ENCODE measurements at places on chromosomes 1 and 21.

GRCh38 chr1:195591917-195592672, 1016.1 kb downstream of the KCNT2 start:
- DNase-seq, result no peak

DNA sequence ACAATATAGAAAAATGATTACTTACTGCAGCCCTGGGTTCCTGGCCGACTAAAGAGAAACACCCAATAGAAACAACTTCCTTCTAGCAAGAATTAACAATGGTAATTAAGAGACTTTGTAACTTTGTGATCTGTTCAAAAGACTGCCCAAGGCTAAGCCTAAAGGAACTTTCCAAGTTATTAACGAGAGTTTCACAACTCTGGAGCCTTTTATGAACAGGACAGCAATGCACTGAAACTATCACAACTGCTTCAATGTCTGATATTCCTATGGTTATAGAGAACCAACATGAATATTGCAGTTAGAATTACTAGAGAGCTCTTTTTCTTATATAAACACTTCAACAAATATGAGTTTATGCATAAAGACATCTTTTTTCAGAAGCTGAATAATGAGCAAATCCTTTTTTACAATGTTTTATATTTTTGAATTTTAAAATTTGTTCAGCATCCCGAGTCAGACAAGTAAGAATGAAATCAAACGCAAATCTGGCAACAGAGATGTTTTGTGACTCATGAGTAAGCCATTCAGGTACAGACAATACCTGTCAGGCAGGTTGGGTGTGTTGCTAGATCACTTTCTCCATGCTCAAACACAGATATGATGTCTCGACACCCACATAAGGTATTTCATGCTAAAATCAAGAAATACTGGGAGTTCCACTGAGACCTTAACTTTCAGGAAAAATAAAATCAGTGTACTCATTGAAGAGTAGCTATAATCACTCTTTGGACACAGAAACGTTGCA, 22.2 kb upstream of the KCNJ15 start:
- DNase-seq, result no peak

GRCh38 chr1:89761901-89762300, 58.9 kb upstream of the LRRC8D start:
- no peak for DNase-seq

GRCh38 chr1:48572646-48573258, 100.7 kb upstream of the SPATA6 start:
- no peak for DNase-seq

GRCh38 chr1:167718914-167719691, 2.7 kb upstream of the MPZL1 start:
- no peak for DNase-seq

GRCh38 chr1:83756984-83757717, 241.8 kb downstream of the TTLL7 start:
- DNase-seq, result no peak

DNA sequence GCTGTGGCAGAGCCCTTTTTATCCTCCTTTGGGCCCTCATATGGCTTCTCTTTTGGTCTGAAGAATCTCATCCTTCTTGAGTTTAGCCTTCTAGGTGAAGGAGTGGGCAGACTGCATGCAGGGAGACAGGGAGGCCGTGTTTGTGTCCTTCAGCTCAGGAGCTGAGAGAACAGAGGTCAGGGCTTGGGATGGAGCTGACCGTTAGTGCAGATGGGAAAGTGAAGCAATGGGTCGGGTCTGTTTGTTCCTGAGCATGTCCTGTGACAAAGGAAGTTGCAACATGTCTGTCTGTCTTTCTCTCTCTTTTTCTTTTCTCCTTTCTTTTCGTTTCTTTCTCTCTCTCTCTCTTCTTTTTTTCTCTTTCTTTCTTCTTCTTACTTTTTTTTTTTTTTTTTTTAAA, 14.9 kb downstream of the MAPKAPK2 start:
- DNase-seq, result no peak

DNA sequence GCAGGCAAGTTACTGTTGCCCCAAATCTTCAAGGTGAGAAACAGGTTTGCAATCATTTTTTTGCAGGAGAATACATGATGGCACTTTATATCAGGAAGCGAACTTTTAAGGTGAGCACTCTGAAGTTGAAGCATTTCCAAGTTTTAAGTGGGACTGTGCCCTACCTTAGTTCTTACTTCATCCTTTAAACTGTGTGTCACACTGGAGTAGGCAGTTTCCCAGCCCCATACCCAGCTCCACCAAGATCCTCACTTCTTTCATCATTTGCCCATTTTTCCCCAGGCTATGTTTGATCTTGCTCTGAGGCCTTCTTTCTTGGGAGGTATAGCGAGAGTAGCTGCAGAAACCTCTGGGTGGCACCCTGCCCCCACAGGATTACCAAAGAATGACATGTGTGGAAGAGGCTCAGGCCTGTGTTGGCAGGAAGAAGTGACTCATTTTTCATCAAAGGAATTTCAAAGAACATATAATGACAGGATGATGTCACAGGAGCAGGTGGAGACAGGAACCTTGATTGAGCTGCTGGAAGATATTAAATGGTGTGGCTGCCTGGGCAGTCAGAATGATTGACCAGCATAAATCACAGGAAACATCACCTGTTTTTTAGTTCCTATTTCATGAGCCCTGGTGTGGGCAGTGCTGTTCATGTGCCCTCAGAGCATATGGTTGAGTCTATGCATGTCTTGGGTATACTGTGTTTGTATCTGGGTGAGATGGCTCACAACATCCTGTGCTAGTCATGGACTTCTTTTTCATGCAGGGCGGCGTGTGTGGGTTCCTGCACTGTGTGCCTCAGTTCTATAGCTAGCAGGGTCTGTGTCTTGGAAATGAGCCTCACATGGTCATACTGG, 20.8 kb upstream of the MACF1 start:
- DNase-seq, result peak; percentile 71

- no peak for DNase-seq
These were observed 27.6 kb downstream of the RUNX3 start for GRCh38 chr1:24902471-24902891.

- no peak for DNase-seq
These were observed 221.5 kb downstream of the RERE start for GRCh38 chr1:8595941-8596340.

DNA sequence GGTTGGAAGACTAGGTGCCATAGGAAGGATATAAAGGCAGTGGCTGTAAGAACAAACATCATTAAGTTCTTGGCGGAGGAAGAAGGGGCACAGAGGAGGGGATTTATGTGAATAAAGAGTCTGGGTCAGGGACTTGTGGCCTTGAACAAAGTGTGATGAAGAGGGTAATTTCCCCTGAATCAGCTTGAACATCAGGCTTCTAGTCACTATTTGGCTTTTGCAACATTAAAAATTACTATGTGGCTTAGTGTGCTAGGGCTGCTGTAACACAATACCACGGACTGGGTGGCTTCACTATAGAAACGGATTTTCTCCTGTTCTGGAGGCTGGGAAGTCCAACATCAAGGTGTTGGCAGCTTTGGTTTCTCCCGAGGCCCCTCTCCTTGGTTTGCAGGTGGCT, 70.5 kb upstream of the CNIH3 start:
- no peak for DNase-seq

DNA sequence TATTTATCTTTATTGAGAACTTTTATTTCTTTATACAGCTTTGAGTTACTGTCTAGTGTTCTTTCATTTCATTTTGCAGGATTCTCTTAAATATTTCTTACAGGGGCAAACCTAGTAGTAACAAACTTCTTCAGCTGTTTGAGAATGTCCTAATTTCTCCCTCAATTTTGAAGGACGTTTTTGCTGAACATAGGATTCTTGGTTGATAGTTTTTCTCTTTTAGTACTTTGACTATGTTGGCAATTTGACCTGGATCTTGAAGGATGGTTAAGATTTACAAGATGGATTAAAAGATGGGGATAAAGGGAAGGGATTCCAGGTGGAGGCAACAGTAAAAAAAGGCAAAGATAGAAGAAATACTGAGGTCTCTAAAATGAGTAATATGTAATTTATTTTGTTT, 38.9 kb downstream of the XPR1 start:
- DNase-seq, result no peak

DNA sequence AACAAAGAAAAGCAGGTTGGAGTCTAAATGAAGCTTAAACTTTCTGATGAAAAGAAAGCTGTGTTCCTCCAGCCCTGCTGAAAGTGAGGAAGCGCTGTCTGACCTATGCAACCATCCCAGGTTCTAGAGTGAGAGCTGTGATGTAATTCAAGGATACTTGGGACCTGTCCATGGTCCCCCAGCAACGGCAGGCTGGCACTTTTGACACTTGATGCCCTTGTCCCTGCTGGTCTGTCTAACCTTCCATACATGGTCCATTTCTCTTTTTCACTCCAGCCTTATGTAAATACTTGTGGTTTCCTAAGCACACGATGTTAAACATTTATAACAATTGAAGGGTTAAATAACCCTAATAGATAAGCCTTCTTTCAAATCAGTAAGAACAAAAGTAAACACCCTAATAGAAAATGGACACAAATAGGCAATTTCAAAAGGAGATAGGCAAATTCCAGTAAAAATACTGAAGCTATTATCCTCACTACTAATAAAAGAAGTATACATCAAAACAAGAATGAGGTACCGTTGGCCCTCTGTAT, 17.7 kb upstream of the KDM4A start:
- no peak for DNase-seq

GRCh38 chr1:48738356-48738755, 38.3 kb downstream of the BEND5 start:
- no peak for DNase-seq

DNA sequence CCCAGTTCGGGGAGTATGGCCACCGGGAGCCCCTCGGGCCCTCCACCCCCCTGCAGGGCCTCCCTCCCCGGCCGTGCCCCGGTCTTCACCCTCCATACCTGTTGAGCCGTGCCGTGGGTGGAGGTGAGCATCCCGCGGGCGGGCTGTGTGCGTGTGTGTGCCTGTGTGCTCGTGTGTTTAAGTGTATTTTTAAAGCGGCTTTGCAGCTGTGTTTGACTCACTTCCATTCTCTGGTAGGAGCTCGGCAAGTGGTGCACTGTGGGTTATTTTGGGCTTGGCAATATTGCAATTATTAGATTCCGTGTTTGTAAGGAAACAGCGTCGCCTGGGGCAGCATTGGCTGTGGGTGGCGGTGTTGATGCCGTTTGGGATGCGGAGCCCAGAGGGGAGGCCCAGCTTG, 20.3 kb upstream of the PLCH2 start:
- DNase-seq, result no peak

GRCh38 chr1:113197719-113198330, 124.8 kb downstream of the LRIG2 start:
- DNase-seq, result no peak

GRCh38 chr1:173802961-173803360, 21.5 kb upstream of the DARS2 start:
- DNase-seq, result no peak

- DNase-seq, result no peak
These were observed 343.9 kb upstream of the DPYD start for GRCh38 chr1:98264727-98265126.

DNA sequence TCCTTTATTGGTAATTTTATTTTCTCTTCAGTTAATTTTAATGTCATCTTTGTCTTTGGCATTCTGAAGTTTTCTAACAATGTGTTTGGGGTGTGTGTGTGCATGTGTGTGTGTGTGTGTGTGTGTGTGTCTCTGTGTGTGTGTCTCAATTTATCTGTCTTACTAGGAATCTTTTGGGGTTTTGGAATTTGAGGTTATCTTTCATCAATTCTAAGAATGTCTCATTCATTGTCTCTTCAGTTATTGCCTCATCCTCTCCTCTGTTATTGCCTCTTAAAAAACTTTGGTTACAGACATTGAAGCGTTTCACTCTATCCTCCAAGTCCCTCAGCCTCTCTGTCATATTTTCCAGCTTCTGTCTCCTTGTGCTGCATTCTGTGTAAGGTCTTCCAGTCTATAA, 18.1 kb upstream of the SAMD13 start:
- DNase-seq, result no peak

- DNase-seq, result no peak
These were observed 17.0 kb upstream of the ABCD3 start for GRCh38 chr1:94401206-94401605.

- DNase-seq, result no peak
These were observed 292.1 kb downstream of the TM2D1 start for GRCh38 chr1:61432616-61433388.

GRCh38 chr1:167429612-167430011, 88.7 kb downstream of the CD247 start:
- DNase-seq, result no peak

GRCh38 chr1:53368314-53369033, 40.6 kb upstream of the LRP8 start:
- no peak for DNase-seq

- no peak for DNase-seq
These were observed 38.5 kb downstream of the ABCD3 start for GRCh38 chr1:94456736-94457135.

- DNase-seq, result no peak
These were observed 101.9 kb downstream of the SLC45A1 start for GRCh38 chr1:8419861-8420260.

- DNase-seq, result no peak
These were observed 5.4 kb upstream of the SIM2 start for GRCh38 chr21:36693489-36694030.

GRCh38 chr1:95496773-95497172, 262.8 kb downstream of the RWDD3 start:
- no peak for DNase-seq

DNA sequence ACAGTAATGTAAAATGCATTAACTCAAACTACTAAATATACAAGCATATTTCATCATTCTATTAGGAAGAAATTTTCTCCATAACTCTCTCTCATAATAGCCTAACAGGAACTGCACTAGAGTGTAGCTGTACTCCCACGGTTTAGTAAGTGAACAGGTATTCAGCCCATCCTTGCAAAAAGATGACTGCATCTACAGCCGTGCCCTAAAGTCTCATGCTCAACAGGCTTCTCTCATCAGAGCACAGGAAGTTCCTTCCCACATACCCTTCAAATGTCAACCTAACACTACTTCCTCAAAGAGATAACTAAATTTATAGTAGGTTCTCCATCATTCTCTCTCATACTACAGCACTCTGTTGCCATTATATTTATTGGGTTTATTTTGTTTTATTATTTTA, 251.6 kb downstream of the AKT3 start:
- no peak for DNase-seq

- DNase-seq, result no peak
These were observed 63.2 kb downstream of the SSBP3 start for GRCh38 chr1:54342742-54343687.

GRCh38 chr21:45724994-45725843, 81.7 kb downstream of the PCBP3 start:
- no peak for DNase-seq
